ENCODE measurements at places on chromosomes 3 and 15.

DNA sequence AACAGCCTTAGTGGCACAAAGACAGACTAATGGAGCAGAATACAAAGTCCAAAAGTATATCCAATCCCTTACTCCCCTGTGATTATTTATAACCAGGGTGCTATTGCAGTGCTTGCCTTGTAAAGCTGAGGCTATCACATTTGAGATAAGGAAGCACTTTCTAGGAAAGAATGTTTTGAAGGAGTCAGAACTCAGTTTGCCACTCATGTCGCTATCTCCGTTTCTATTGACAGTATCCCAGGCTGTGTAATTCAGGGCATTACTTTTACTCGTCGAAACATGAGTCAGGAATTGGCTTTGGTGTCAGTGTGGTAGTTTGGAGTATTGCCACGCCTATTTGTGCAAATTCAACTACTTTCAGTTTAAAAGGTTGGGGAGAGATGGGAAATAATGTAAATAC is 78.4 kb downstream of the FBXL2 start:
- DNase-seq = no peak

GRCh38 chr3:44104668-44105321 is 136.9 kb upstream of the TOPAZ1 start:
- no peak for DNase-seq

- DNase-seq = no peak
These were observed 858 bp downstream of the RBM5 start for GRCh38 chr3:50089609-50089945.

DNA sequence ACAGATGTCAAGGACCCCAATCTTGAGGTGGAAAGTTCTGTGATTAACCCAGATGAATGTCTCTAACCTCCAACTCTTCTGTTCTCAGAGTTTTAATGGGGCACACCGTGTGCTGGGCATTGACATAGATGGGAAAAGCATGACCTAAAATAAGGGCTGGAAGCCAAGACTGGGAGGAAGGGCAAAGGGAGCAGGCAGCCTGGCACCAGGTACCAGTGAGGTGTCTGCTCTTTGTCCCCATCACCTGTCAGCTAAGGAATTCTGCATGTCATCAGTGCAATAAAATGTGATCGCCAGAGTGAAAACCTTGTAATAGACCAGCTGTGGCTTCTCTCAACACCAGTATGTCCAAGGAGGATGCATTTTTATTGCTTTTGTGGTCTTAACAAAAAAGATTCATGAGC is 143.5 kb upstream of the TPM1 start:
- DNase-seq = no peak

- no peak for DNase-seq
These were observed 43.4 kb downstream of the HLTF start for GRCh38 chr3:149042789-149043386.

GRCh38 chr3:13501958-13502790 is 22.1 kb downstream of the HDAC11 start:
- no peak for DNase-seq

GRCh38 chr3:65716071-65716751 is 322.5 kb downstream of the MAGI1 start:
- DNase-seq = no peak

DNA sequence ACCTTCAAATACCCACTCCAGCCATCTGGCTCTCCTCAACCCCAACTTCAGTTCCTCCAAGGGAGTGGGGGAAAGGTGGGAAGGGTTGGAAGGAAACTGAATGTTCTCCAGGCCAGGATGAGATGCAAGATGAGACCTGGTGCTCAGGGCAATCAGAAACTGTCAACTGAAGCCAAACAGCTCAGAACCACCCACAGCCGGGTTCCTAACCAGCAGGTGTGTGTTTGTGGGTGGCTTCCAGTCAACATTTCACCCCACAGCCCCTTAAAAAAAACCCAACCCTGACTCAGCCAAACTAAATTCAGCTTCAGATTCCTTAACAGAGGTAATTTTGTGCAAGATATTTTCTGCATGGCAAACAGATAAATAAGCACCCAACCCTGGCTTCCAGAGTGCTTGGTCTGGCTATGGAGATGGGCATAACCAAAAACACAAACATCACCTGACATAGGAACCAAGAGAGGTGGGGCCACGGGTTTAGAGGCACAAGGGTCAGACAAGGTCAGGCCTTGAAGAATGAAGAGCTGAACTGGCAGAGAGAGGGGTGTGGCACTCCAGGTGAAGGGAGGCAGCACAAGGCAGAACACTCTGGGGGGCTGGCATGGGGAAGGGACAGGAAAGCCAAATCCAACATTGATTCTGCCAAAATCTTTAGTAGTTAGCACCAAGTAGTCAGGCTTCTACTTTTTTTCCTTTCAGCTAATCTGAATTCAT is 34.7 kb downstream of the ZNF445 start:
- no peak for DNase-seq

DNA sequence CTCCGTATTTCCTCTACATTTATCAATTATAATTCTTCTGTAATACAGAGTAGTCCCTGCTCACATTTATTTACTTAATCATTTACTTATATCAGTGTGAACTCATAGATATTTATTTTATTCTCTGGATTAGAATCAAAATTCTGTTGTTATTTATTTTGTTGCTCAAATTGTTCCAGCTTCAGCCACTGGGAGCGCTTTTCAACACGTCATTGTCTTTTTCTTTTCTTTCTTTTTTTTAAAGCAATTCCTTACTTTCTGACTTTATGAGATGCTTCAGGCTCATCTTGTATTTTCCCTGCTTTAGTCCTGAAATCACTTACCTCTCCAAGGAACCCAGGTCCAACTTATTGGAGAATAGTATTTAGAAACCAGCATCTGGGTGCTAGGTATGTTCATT is 53.4 kb downstream of the GLCE start:
- no peak for DNase-seq

GRCh38 chr3:176906046-176906905 is 291.0 kb downstream of the TBL1XR1 start:
- DNase-seq = no peak

DNA sequence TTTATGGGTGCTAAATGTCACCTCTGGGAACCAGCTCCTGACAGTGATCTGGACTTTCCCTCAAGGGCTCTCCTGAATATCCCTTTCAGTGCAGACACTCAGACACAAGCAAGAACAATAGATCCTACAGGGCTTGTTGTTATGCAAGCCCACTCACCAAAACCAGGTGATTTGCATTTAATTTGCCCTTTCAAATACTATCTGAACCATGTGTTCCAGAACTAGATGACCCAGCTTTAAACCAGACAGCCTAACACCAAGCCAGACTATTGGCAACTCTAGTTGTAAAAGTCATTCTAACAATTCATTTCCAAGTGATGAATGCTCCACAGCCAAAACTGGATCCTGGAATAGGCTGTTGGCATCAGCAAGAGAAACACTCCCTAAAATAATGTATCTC is 5.6 kb upstream of the ATP8B4 start:
- no peak for DNase-seq

GRCh38 chr3:45965653-45966052 is 22.4 kb downstream of the CXCR6 start:
- DNase-seq = no peak

DNA sequence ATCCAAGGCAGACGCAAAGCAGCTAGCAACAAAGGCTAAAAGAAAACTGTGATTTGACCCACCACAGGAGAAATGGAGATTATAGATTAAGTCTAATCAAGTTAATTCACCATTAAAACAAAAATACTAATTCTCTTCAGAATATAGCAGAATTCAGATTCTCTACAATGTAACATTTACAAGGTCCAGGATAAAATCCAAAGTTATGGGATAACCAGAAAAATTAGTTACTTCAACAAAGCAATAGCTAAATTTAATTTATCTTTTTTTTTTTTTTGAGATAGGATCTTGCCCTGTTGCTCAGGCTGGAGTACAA is 284.6 kb upstream of the MANF start:
- DNase-seq = no peak

- no peak for DNase-seq
These were observed 21.4 kb downstream of the FAH start for GRCh38 chr15:80174017-80174746.

- no peak for DNase-seq
These were observed 1145.3 kb downstream of the OTOL1 start for GRCh38 chr3:162641907-162642306.

GRCh38 chr15:100780208-100780800 is 99.3 kb upstream of the ALDH1A3 start:
- DNase-seq = no peak

GRCh38 chr3:197809356-197810020 is 18.4 kb downstream of the LRCH3 start:
- no peak for DNase-seq

GRCh38 chr3:126186271-126186670 is 5.9 kb upstream of the ALDH1L1 start:
- no peak for DNase-seq

- no peak for DNase-seq
These were observed 270.0 kb upstream of the PEX5L start for GRCh38 chr3:180306691-180307090.

DNA sequence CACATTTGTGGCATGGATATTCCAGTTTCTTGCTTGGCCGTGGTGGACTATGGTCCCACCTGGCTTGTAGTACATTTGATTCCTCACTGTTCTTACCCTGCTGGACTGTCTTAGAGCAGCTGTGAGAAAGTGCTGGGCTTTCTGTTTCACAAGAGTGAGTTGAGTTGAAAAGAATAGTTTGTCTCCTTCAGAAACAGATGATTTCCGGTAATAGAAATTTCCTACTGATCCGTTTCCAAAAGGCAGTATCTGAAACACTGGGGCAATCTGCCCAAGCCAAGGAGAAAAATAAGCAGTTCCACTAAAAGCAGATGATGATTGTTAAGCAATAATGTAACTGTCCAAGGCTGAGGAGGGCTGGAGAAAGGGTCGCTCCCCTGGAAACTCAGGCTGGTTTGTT is 96.0 kb downstream of the SUCLG2 start:
- DNase-seq = no peak

GRCh38 chr3:187013159-187013716 is 82.9 kb downstream of the ST6GAL1 start:
- DNase-seq = peak; percentile 41

DNA sequence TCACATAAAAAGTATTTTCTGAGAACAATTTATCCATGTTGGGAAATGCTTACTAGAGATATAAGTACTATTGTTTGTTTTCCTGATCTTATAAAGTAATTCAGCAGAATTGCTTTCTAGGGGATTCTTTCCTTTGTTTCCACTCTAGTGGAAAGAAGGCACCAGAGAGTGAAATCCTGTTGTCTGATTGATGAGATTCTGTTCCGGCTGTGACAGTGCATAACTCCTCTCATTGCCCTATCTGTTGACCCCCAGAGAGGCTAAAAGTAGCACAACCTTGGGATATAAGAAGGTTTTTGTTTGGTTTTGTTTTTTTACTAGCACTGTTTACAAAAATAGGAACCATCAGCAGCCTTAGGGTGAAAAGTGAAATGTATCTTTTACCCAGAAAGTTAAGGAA is 114.1 kb downstream of the ALCAM start:
- DNase-seq = no peak

- DNase-seq = no peak
These were observed 28.7 kb upstream of the PIGZ start for GRCh38 chr3:196997311-196997710.

- DNase-seq = no peak
These were observed 276.6 kb upstream of the GADL1 start for GRCh38 chr3:31170932-31171670.

DNA sequence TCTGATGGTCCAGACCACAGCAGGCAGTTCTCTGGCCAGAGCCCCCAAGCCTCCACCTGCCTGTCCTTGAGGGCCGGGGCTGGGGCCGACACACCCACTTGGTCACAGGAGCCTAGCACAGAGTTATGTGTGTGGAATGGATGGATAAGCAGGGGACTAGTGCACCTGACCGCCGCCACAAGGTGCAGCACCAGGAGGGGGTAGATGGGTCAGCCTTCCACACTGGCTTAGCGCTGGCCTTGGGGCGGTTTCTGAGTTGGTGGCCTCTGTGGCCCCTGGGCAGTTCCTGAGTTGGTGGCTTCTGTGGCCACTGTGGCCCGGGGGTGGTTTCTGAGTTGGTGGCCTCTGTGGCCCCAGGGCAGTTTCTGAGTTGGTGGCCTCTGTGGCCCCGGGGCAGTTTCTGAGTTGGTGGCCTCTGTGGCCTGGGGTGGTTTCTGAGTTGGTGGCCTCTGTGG is 75.8 kb downstream of the FBLN2 start:
- DNase-seq = no peak

GRCh38 chr15:51818150-51818549 is 11.3 kb upstream of the TMOD3 start:
- no peak for DNase-seq

- no peak for DNase-seq
These were observed 23.1 kb upstream of the LEKR1 start for GRCh38 chr3:156802821-156803606.

GRCh38 chr3:127698286-127698685 is 25.5 kb downstream of the ABTB1 start:
- no peak for DNase-seq

DNA sequence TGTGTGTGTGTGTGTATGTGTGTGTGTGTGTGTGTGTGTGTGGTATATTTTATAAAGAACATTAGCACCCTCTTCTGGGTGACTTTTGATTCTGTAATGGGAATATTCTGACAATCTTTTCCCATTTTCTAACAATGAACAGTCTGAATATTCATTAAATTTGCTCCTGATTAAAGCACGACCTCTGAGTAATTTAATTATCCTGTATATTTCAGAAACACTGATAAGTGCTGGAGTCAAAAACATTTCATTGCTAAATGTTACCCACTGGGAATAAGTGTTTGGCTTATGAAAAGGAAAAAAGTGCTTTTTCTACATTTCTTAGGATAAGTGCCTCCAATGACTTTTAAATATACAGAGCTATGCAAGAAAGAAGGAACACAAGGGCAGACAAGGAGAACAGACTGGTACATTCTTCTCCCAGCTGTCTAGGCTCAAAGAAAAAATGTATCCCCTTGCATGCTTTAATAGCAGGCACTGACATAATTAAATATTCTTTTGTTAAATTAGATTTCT is 32.3 kb upstream of the SYNPR start:
- no peak for DNase-seq

Data from stimulated activated effector memory CD8-positive, alpha-beta T cell treated with anti-CD3 and anti-CD28 coated beads, Interleukin-12 subunit alpha, Interleukin-12 subunit beta, amount 100 ng/mL, for 72 hours (primary cell).